ENCODE measurements at places on chromosomes 1 and 21. TPM values are rescaled to one million over a fixed set of nuclear protein-coding genes. Genes with fewer than 3 reads are reported as not detected.

The SLAMF9 gene
- total RNA-seq = not detected

The EEIG2 gene
- total RNA-seq = 6.1 TPM

- no peak for DNase-seq
Measured at GRCh38 chr1:46410156-46411009, 16.3 kb downstream of the FAAH start.

The S100A12 gene
- total RNA-seq = not detected

The B3GALT2 gene
- not detected for total RNA-seq

The UTS2 gene
- total RNA-seq = not detected

The OR2L13 gene
- not detected for total RNA-seq

GRCh38 chr1:180177931-180178330 is 23.3 kb downstream of the QSOX1 start:
- DNase-seq = no peak

- no peak for DNase-seq
Measured at GRCh38 chr1:150826299-150826698, 18.2 kb upstream of the CTSK start.

DNA sequence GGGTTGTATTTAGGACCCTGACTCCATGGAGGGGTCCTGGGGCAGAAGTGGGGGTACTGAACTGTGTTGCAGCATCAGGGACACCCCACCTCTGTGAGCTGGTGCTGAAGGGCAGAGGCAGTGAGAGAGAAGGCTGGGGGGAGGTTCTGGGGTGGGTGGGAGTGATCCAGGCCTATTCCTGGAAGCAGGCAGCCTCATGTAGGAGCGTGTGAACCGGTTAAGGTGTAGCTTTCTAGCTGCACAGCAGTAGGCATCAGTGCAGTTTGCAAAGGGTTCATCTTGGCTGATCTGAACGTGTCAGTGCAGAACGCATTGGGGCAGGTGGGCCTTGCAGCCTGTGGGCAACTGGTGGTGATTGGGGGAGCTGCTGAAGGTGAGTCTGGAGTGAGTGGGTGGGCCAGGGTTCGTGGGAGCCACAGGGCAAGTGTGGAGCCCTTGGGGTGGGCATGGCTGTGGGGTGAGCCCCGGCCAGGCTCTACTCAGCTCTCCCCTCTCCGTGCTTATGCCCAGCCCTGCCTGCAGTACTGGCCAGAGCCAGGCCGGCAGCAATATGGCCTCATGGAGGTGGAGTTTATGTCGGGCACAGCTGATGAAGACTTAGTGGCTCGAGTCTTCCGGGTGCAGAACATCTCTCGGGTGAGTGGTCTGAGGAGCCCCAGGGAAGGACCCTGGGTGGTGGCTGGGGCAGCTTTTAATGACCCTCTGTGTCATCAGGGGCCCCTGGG is 86.7 kb downstream of the PTPRU start:
- no peak for DNase-seq

The HPCAL4 gene
- 0.07 TPM for total RNA-seq

- no peak for DNase-seq
Measured at GRCh38 chr1:74995821-74996220, 138.4 kb upstream of the LHX8 start.

DNA sequence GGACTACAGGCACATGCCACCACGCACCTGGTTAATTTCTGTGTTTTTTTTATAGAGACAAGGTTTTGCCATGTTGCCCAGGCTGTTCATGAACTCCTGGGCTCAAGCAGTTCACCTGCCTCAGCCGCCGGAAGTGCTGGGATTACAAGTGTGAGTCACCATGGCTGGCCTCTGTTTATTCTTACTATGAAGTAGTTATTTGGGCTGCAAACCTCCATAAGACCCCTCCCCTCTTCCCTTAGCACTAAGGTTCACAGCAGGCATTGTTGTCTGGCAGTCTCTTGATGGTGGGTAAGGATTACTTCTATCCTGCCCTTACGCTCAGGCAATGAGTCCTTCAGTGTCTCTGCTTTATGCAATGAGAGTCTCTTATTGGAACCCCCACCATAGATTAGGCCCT is 51.8 kb downstream of the ANGPTL1 start:
- DNase-seq = no peak

The SLC5A9 gene
- not detected for total RNA-seq

The OR2T12 gene
- not detected for total RNA-seq

DNA sequence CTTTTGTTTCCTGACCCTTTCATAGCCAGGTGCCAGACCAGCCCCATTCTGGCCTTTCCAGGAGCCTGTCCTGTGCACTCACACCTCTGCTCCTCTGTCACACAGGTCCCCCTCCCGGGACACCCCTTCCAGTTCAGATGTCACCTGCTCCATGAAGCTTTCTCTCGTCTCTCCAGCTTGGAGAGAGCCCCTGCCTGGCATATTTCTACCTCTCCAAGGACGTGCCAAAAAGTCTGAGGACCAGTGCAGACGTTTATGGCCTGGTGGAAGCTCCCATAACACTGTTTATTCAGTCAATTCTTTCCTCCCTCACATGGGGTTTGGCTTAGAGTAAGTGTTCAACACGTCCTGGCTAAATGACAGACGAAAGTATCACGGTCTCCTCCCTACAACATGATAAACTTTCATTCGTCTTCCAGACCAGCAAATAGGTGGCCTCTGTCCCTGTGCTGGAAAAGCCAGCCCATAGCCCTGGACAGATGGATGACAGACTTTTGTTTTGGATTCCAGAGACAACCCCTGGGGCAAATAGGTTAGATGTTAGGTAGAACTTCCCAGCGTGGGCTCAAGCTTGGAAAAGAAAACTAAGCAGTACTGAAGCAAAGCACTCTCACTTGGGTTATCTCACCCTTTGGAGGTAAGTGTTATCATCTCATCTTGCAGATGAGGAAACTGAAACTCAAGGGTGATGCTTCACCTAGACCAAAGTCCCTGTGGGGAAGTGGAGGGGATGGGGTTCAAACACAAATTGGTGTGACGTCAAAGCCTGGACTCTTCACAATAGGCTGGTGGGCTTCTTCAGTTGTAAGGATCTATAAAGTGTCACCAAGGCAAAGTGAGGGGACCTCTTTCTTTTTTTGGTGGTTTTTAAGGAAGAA is 52.9 kb upstream of the ECE1 start:
- DNase-seq = no peak

The NECTIN4 gene
- total RNA-seq = 3.0 TPM

The SPRR1B gene
- total RNA-seq = 0.75 TPM

DNA sequence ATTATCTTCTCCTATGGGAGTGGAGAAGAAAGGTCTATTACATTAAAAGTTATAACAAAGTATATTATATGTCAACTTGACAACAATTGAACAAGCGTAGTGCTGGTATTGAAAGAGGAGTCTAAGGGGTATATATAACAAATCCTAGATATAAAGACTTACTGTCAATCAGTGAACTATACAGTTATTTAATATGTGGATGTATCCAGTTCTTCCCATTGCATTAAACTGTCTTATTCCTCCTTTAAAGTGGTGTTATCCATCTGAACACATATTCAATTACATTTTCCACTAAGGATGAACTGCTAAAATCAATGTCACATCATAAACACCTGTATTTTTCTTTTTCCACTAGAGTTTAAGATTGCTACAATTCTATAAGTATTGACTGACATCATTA is 438.8 kb downstream of the DPYD start:
- DNase-seq = no peak

The PCBP3 gene
- 1.4 TPM for total RNA-seq

- no peak for DNase-seq
Measured at GRCh38 chr1:107787299-107787698, 177.7 kb downstream of the VAV3 start.

The PM20D1 gene
- total RNA-seq = not detected

DNA sequence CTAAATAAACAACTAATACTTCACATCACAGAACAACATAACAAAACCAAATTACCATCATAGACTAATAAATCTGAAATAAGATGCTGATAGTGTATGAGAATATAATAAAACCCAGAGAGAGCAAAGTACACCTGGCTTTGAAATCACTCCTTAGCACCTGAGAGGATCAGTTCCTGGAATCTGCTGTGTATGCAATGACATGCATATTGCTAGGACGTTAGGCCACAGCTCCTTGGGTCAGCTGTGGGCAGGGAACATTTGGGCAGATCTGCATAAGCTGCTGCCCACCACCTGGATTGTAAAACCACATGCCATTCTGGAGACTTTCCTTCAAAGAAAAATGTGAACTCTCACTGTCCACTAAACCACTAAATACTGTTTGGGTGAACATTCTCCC is 81.1 kb downstream of the NR5A2 start:
- no peak for DNase-seq

DNA sequence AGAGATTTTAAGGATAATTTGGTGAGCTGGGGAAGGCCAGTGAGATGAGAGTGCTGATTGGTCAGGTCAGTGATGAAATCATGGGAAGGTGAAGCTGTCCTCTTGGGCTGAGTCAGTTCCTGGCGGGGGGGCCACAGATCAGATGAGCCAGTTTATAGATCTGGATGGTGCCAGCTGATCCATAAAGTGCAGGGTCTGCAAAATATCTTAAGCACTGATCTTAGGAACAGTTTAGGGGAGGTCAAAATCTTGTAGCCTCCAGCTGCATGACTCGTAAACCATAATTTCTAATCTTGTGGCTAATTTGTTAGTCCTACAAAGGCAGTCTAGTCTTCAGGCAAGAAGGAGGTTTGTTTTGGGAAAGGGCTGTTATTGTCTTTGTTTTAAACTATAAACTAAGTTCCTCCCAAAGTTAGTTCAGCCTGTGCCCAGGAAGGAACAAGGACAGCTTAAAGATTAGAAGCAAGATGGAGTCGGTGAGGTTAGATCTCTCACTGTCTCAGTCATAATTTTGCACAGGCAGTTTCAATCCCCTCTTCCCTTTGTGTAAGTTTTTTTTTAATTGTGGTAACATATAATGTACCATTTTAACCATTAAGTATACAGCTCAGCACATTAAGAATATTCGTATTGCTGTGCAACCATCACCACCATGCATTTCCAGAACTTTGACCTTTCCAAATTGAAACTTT is 39.4 kb downstream of the PTAFR start:
- no peak for DNase-seq

DNA sequence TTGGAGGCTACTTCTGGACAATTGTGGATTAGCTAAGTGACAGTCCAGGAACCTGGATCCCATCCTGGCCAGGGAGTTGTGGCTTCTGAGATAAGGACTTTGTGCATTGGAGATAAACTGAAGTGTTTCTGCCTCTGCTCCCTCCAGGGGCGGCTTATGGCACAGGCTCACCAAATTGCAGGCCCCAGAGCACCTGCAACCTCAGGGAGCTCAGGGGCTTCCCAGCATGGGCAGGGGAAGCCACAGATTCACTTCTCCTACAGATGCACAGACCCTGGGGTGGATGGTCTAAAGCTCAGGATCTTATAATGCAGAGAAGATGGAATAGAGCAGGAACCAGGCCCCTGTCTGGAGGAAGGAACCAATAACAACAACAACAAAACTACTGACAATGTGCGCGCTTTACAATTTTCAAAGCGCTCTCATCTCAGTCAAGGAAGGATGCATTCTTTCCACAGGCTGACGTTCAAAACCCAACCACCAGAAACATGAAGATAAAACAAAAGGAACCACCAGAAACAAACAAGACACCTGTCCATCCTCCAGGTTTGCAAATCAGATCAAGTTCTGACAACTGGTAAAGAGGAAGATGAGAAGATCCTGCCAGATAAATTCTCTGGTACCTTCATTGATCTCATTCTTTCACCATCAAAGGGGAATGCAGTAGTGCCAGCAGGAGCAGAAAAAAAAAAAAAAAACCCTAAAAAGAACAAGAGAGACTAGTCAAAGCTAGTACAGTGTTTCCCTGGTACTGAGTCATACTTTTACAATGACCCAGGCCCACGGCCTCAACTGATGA is 121.0 kb upstream of the IRF2BP2 start:
- DNase-seq = no peak

DNA sequence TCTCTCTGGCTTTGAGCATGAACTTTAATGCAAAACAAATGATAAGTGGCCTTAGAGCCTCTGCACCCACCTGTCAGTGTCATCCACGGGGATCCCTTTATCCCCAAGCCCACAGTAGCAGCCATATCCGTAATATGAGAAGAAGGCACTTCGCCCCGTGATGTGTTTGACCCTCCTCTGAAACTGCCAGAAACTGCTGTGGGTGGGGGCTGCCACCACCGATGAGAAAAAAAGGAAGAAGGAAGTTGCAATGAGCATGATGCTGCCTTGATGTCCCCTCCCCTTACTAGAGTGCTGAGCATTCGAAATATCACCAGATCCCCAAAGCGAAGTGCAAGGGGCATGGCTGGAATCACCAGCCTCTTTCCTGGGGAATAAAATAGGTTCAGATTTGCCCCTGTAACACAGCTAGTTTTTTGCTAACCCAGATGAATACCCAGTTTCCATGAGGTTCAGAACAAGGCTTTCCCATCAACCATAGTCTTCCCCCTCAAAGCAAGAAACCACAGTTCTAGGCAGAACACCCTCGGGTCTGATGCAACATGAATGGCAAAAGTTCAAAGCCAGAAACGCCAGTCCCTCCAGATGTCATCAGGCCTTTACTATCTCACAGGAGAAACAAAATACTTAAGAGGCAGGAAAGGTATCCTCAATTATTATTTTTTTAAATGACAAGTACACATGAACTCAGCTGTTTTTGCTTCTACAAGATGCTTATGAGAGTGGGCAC is 10.8 kb upstream of the UBXN10 start:
- no peak for DNase-seq

DNA sequence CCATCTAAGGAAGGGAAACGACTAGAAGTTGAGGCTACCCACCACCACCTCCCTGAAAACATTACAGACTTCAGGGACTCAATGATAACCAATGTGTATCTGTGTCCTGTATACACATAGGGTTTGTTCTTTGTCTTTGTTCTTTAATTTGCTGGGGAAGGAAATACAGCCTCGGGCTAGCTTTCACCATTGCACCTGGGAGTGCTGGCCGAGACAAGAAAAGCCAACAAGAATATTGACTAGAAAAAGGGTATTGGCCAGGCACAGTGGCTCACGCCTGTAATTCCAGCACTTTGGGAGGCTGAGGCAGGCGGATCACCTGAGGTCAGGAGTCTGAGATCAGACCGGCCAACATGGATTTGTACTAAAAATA is 50.4 kb downstream of the MDM4 start:
- no peak for DNase-seq

DNA sequence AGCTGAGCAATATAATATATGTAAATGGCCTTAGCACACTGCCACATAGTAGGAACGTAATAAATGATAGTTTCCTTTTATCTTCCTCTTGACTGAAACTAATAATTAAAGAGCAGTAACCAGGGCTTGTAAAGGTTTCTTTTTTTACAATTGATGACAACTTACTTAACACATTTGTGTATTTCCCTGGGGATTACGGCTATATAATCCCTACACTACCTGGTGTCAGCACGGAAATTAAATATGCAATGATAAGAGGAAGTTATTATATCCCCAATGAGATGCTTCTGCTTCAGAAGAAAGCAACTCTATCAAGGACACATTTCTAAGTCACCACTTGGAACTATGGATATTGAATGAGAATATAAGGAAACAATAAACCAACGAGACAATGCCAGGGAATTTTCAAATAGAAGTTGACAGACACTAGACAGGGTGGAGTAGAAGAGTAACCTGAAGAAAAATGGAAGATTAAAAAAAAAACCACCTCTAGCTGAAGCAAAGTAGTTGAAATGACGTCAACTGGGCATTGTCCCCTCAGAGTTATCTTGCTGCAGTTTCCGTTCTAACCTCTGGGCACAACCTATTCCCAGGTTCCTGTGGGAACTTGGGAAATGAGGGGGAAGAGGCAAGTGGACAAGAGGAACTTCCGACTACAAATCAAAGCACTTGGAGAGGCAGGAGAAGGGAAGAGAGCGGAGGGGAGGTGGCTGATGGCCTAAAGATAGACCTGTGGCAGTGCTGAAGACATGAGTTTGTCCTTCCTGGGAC is 66.5 kb downstream of the PLPP3 start:
- no peak for DNase-seq

GRCh38 chr1:195236991-195237889 is 1371.0 kb downstream of the KCNT2 start:
- DNase-seq = no peak

GRCh38 chr1:6275826-6276782 is 15.2 kb upstream of the GPR153 start:
- no peak for DNase-seq

All from epithelial cell of proximal tubule (primary cell).